CD8-positive, alpha-beta T cell (primary cell): ENCODE measurements at places on chromosomes 5 and 9.

DNA sequence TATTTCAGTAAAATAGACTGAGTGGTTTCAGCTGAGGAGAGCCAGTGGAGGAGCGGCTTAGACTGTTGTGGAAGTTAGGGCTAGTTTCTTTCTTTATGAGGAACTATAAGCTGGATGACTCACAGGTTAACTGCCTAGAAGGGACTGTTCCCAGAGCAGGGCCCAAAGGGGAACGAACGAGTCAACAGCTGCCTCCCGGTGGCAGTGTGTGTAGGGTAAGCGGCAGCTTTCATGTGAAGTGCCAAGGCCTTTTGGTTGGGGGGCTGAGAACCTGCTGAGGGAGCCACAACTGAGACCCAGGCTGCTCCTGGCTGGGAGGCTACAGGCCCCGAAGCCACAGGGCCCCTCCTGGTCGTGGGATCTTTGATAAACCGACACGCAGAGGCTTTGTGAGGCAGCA is 7.0 kb downstream of the SQSTM1 start:
- DNase-seq, result peak; percentile 45

- no peak for DNase-seq
Observed at GRCh38 chr5:77123057-77123456, 36.0 kb upstream of the ZBED3 start.

DNA sequence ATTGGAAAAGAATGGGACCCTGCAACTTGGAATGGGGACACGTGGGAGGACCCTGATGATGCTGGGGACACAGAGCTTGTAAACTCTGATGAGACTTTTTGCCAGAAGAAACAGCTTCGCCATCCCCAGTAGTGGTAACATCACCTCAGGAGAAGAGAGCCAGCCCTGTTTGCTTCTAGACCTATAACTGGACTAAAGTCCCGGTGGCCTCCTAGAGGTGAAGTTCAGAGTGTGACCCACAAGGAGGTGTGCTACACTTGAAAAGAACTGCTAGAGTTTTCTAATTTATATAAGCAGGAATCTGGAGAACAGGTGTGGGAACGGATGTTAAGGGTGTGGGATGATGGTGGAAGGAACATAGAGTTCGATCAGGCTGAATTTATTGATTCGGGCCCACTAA is 19.8 kb downstream of the NSA2 start:
- DNase-seq, result no peak

DNA sequence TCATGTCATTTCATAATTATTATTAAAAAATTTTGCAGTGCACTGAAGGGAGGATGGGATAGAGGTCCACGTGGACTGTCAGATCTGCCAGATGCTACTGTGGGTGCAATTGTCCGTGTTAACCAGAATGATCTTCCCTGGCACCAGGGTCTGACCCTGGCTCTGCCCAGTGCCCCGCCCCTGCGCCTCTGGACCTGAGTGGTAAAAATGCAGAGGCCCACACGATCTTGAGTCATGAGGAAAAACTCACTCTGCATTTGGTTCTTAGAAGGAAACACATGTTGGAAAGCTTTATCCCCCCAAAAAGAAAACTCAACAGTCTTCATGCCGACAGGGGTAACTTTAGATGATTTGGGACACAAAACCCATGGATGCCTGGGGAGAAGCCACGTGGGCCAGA is 20.1 kb upstream of the BARX1 start:
- DNase-seq, result no peak

DNA sequence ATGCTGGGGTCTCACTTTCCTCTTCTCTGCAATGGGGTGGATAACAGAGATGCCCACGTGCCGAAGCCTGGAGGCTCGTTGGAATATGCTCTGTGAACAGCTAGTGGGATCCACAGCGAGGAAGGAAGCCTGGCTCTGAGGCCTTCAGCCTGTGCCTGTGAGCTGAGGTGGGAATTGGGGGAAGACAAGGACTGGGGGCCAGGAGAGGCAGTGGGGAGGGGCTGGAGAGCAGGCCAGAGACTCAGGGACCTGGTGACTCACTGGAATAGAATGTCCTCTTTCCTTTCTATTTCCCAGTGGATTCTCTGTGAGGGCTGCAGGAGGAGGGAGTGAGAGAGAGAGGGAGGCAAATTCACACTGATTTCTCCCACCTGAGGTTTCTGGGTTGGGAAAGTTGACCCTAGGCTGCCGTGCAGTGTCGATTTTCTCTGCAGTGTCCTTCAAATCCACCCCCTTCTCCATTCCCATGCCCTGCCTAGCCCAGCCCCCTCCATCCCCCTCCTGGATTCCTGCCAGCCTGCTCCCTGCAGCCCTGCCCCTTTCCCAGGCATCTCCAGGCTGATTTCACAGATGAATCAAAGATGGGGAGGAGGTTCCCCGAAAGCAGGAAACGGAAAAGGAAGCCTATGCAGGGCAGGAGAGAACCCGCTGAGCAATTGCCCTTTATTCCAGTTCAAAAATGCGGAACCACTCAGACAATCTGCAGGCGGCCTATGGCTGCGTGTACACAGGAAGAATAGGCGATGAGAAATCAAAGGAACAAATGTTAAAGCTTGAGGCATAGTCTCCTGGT is 1.4 kb upstream of the SPAAR start:
- no peak for DNase-seq

GRCh38 chr9:13047827-13048587 is 231.5 kb downstream of the MPDZ start:
- DNase-seq, result no peak

DNA sequence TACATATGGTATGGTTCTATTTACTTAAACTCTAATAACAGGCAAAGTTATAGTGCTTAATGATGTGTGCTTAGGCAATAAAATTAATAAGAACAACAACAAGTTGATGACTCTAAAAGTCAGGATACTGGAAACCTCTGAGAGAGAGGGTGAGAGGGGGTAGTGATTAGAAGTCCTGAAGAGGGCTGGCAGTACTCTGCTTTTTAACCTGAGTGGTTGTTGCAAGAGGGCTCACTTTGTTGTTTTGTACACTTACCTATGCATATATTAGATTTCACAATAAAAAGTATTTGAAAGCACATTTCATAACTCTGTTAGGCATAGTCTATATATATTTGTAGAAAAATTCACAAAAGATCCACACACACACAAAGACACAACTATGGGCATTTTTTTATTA is 21.4 kb upstream of the ELL2 start:
- DNase-seq, result no peak

GRCh38 chr5:92177926-92178487 is 794.9 kb upstream of the ARRDC3 start:
- DNase-seq, result no peak

DNA sequence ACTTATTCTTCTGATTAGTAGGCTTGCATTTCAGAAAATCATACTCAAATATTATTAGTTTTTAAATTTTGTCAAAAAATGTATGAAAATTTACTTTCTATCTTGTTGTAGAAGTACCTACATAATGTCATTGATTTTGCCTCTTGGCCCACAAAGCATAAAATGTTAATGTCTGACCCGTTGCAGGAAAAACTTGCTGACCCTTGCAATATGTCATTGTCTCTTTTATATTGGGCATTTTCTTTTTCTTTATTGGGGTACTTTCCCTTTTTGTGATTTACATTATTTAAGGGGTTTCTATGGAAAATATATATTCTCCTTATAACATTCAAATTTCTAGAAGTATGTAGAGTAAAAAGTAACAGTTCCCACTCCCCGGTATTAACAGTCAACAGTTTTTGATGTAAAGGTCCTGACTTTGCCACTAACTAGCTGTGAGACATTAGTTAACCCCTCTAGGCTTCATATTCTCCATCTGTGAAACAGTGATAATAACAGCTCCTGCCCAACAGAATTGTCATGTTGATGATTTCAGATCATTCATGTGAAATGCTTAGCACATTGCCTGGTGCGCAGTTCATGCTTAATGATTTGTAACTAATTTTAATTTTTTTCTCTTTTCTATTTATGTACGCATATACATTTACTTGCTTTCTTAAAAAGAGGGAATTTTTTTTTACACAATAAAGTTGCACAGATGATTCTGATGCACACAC is 243.2 kb downstream of the ARHGAP26 start:
- DNase-seq, result no peak

DNA sequence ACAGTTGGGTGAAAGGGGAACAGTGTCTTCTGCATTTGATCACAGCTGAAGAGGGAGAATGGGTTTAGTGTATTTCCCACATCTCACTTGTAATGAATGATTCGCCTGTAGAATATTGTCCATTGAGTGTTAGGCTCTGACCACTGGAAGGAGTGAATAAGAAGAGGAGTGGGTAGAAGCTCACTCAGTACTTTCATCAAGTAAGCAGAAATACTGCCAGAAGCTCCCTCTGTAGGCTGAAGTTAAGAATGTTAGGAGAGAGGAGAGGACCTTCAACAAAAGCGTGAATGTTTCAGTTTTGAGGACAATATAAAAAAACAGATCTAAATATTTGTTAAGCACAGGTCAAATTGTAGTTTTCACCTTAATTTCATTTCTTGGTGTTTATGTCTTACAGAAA is 27.5 kb downstream of the FSD1L start:
- DNase-seq, result no peak

DNA sequence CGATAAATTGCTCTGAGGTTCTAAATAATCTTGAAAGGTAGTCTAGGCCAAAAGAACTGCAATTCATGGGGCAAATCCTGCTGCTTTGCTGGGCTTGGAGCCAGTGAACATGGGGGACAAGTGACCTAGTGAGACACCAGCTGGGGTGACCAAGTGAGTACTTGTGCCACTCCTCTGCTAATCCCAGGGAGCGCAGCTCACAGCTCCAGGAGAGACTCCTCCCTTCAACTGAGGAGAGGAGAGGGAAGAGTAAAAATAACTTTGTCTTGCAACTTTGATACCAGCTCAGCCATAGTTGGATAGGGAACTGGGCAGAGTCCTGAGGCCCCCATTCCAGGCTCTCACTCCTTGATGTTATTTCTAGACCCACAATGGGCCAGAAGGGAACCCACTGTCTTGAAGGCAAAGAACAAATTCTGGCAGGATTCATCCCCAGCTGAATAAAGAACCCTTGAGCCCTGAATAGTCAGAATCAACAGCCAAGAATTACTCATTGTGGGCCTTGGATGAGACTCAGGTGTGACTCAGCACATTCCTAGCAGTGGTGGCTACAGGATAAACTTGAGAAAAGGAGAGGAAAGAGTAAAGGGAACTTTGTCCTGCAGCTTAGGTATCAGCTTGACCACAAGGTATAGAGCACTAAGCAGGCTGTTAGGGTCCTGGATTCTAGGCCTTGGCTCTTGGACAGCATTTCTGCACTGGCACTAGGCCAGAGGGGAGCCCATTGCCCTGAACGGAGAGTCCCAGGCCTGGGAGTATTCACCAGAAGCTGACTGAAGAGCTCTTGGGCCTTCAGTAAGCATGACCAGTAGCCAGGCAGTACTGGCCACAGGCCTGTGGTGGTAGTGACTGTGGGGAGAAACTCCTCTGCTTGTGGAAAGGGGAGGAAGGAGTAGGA is 288.3 kb upstream of the CDH18 start:
- peak; percentile 1 for DNase-seq

DNA sequence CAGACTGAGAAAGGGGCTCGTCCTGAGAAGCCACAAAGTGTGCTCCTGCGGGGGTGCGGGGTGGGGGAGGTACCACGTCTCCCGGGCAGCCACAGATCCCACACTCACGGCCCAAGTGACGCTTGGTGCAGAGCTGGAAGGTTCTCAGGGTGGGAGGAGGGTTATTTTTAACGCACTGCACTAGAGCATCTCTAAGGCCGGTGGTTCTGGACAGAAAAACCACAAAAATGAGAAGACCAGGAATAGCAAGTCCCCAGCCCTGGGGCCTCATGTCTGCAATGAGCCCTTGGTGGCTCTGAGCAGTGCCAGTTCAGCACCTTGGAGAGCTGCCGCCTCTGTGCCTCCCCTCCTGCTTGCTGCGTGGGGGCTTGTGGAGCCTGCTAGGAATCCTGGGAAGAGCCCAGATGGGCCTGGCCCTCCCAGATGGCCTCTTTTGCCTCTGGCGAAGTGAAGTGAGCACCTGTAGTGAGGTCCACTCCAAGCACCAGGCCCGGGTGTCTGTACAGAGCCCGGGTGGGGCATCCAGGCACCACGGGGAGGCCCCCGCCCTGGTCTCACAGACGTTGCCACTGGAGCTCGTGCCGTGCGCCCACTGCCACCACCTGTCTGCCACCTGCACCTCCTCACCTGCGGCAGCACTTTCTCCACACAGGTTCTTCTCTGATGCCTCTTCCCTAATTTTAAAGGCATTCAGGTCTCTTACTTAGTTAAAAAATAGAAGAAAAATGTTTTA is 48.9 kb upstream of the CACNA1B start:
- DNase-seq, result no peak

DNA sequence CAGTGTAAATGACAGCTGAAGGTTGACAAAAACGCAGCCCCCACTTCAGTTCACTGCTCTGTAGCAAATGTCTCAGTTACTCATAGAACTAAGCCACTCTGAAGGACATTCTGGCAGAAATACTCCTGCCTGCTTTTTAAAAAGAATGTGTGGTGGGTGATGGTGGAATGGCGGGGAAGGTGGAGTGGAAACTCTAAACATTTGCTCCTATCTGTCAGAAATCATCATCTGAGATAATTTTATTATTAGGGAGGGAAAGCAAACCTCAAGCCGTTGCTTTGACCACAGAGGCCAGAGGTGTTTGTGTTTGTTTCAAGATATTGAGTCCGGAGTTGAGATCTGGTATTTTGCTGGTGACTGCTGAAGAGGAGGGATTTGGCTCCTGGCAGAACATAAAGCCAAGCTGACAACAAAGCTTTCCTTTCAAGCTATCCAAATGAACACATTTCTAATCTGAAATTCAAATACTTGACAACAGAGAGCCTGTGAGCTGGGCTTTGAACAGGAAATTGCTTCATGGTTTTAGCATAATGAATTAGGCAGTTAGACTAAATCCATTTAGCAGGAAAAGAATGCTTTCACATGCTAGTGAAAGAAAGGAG is 362.7 kb downstream of the CSNK1G3 start:
- no peak for DNase-seq

DNA sequence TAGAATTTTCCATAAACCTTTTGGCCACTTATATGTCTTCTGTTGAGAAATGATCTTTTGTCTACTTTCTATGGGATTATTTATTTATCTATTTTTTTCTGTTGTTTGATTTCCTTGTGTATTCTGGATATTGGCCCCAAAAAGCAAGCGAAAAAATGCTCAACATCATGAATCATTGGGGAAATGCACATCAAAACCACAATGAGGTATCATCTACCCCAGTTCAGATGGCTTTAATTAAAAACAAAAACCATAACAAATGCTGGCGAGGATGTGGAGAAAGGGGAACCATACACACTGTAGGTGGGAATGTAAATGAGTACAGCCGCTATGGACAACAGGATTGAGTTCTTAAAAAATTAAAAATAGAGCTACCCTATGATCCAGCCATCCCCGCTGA is 125.0 kb upstream of the LPCAT1 start:
- DNase-seq, result no peak

GRCh38 chr9:89916001-89916597 is 311.3 kb downstream of the GADD45G start:
- DNase-seq, result no peak

GRCh38 chr5:35438786-35439185 is 178.9 kb upstream of the SPEF2 start:
- DNase-seq, result no peak

GRCh38 chr5:8756498-8757084 is 789.3 kb downstream of the SEMA5A start:
- DNase-seq, result no peak

- DNase-seq, result no peak
Observed at GRCh38 chr5:116522356-116523136, 52.1 kb downstream of the SEMA6A start.
